ENCODE measurements at places on chromosomes 1 and 21.

GRCh38 chr1:230382001-230382491, 44.1 kb downstream of the PGBD5 start:
- no peak for DNase-seq

DNA sequence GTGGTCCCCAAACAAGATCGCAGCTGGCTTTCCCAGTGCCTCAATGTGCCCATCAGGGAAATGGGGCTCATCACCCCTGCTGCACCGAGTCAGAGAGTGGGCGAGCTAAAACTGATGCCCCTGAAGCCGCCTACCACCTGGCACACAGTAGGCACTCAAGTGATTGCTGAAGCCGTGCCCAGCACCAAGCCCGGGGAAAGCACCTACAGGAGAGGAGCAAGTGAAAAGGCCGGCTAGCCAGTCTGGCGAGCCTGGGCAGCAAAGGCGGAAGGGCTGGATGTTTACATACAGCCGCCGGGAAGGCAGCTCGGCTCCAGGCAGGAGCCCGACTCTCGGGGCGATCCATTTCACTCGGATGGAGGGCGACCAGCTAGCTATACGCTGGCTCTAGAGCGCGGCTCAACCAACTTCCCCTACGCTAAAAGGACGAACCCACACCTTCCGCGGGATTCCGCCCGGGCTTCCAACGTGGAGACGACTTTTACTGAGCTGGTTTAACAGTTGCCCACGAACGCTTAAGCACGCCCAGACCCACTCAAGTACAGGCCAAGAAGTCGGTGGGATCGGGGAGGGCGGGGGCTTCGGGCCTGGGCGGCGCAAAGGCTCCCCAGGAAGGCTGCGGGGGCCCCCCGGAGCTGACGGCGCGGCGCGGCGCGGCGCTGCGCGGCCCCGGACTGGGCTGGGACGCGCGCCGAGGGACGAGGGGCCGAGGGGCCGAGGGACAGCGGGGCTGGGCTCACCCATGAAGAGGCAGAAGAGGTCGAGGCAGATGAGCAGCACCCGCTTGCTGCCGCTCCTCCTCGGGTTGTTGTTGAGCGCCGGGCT, 1.0 kb downstream of the PLPP3 start:
- no peak for DNase-seq

- DNase-seq = no peak
Observed at GRCh38 chr1:8814865-8815264, 2.6 kb downstream of the RERE start.

- DNase-seq = no peak
Observed at GRCh38 chr1:204283711-204284651, 70.2 kb upstream of the GOLT1A start.

GRCh38 chr1:230320804-230321203, 105.3 kb downstream of the PGBD5 start:
- DNase-seq = no peak

GRCh38 chr1:228150120-228150460, 360 bp downstream of the GJC2 start:
- no peak for DNase-seq

GRCh38 chr1:109627692-109628399, 8.2 kb downstream of the AMPD2 start:
- no peak for DNase-seq

DNA sequence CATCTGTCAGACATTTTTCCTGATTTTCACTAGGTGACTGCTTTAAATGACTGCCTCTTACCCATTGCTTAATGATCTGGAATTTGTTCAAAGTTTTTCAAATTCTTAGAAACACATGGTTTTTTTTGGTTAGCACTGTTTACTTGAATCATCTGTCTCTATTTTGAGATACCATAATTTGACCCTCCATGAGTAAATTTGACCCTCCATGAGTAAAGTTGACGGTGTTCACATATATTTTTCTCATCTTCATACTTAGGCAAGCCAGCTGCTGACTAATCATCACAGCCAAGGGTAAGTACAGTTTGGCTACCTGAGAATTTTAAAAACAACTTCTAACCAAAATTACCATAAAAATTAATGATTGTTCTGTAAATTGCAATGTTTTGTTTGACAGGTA, 586.5 kb downstream of the PTBP2 start:
- DNase-seq = no peak

DNA sequence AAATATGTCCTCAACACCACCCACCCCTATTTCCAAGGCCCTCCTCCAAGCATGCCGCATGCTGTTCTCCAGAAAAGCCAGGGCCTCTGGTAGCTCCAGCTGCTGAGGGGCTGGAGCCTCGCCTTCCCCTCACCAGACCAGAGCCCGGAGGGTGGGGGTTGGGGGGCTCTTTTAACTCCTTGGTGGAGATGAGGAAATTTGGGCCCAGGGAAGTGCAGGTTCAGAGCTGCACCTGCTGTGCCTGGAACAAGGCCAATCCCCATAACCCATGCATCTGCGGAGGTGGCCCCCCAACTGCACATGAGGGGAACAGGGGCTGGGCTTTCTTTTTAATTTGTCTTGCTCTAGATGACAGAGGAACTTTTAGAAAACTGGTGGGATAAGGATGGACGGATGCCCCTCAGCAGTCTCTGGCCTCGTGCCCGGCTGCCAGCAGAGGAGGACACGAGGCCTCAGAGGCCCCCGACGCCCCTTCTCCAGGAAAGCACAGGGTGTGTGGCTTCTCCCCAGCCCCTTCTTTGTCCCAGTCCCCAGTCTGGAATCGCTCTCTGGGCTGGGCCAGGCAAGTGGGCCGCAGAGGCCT, 550 bp upstream of the SELENON start:
- DNase-seq = no peak

- no peak for DNase-seq
Observed at GRCh38 chr1:208534979-208535378, 290.8 kb upstream of the PLXNA2 start.

GRCh38 chr1:204266504-204267034, 52.8 kb upstream of the GOLT1A start:
- DNase-seq = no peak

- no peak for DNase-seq
Observed at GRCh38 chr1:31476891-31477846, 64.2 kb downstream of the SERINC2 start.

DNA sequence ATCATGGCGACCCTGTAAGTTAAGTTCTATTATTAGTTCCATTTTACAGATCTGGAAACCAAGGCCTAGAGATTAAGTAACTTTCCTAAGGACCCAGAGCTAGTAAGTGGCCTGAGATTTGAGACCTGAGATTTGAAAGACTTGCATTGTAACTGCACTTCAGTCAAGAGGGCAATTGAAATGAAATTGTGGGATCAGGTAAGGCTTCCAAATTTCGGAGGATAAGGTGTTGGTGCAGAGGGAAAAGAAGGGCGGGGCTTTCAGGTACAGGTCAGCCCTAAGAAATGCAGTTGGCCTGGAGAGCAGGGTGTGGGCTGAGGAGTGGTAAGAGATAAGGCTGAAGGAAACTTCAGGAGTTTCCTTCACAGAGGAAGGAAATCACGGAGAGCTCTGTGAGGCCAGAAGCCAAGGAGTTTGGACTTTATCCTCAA, 51.1 kb downstream of the SLC16A1 start:
- no peak for DNase-seq

DNA sequence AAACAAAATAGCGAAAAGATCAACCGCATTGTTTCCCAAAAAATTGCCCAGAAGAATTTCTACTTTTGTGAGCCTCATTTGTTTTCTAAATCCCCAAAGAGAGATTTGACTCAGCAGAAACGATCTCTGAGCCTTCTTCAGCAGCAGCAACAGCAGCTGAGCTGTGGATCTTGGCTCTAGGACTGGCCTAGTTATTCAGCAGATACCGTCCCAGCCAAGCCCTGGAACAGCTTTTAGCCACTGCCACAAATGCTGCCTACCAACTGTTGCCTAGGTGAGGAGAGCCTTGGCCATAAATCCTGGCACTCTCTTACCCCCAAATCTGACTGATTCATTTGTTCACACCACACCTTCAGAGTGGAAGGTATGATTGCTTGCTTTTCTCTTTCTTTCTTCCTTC, 320.1 kb downstream of the TGFB2 start:
- no peak for DNase-seq

DNA sequence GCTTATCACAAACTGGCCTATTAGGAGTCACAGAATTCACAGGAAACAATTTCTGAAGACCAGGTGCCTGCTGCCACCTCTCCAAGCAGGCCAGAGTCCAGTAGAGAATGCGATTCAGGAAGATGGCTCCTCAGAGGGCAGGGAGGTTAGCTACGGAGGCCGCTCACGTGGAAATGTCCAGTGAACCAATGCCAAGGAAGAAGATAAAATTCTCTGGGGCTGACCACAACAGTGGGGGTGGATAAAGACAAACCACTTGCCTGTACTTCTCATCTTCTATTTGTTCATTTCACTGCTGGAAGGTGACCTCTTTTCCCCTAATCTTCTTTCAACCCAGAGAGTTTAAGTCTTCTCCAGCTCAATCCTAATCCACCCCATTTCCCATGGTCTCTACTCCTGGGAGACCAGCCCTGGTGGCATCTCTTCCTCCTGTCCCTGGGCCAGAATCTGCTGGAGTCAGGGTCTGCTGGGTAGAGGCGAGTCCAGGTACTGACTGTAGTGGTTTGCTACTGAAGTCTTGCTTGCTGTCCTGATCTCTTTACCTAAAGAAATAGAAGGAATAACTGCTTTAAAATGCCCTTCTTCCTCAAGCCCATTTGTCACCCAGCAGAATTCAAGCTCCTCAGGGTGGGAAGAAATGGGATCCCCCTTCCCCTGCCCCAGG, 3.2 kb downstream of the PSRC1 start:
- DNase-seq = no peak

DNA sequence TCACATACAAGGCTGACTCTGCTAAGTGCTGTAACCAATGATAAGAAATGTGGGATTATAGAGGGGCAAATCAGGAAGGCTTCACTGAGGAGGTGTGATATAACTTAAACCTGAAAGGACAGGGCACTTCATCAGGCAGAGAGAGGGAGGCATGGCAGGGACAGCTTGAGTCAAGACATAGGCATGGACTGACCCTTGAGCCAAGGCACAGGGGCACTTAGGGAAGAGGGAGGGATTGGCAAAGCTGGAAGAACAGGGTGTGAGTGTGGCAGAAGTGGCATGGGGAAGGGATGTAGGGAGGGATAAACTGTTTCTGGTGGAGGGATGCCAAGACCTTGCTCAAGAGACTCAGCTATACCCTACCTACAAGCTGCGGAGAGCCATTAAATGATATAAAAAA, 81.3 kb downstream of the PLXNA2 start:
- DNase-seq = no peak

- no peak for DNase-seq
Observed at GRCh38 chr1:3359351-3359750, 95.1 kb upstream of the ARHGEF16 start.

- DNase-seq = no peak
Observed at GRCh38 chr1:48031676-48032075, 34.5 kb upstream of the TRABD2B start.

DNA sequence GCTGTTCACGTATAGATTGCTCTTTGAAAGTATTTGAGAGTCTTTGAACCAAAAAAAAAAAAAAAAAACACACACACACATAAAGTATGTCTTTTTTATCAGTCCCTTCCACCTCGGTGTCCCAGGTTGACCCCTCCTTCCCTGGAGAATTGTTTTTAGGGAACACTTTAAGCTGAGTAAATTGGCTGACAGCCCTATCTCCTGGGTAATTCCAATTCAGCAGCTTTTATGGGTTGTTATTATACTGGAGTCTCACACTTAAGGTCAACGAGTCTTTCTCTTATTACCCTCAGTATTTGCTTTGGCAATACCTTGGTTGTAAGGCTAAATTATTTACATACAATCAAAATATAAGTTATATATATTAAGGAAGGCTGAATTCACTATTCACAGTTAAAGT, 69.4 kb downstream of the SLC30A10 start:
- no peak for DNase-seq

- DNase-seq = no peak
Observed at GRCh38 chr1:162210196-162210595, 140.7 kb downstream of the NOS1AP start.

GRCh38 chr1:230588323-230588746, 53.9 kb upstream of the COG2 start:
- DNase-seq = no peak

DNA sequence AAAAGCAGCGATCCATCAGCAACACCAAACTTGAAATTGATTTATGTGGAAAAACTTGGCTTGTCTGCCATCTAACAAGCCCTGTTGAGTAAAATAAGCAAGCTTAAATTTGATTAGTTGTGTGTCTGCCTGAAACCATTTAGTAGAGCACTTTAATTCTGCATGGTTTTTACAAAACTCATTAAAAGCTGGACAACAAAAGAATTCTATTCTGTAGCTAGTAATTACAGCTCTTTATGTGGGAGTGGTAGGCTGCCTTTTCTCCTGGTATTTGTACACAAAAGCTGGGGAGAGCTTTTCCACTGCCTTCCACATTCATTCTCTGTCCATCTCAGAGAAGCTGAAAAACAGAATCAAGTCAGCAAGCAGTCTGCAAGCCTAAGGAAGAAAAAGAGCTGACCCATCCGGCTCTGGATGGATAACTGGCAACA, 1.7 kb downstream of the ETS2 start:
- DNase-seq = no peak

DNA sequence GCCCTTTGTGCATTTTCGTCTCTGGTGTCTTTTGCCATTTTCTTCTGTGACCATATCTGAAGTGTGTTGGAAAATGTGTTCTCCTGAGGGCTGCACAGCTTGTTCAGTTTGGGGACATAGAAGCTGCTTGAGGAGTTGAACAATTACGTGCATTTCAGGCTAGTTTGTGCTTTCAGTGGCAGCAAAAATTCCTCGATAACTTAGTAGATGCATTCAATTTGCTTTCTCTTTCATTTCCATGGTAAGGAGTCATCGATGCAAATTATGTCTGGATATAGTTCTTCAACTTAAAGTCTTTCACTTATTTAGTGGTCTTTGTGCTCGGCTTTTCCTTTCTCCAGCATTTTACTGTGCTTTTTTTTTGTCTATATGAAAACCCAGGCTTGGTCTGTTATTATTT, 441.5 kb downstream of the PLA2G4A start:
- no peak for DNase-seq

- peak; percentile 7 for DNase-seq
Observed at GRCh38 chr21:41612674-41613532, 104.9 kb upstream of the TMPRSS2 start.

DNA sequence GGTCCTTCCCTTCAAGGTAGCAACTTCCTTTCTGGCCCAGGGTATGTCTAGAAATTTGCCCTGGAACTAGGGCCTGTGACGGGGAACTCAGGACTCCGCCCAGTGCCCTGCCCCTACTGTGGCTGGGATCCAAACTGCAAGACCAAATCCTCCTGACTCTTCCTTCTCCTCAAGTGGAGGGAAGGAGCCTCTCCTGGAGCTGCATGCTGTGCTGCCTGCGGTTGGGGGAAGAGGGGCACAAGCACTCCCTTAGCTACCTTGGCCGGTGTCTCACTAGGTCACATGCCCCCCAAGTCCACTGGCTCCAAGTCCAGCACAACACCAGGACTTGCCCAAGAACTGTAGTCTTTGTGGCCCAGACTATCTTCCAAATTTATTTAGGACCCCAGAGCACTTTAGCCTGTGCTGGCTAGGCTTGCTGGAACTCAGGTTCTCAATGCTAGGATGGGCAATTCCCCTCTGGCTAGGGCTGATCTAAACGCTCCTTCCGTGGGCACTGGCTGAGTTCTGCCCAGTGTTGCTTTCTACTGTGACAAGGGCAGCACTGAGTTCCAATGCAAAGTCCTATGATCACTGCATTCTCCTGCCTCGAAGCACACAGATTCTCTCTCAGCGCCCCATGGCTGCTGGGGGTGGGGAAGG, 12.2 kb downstream of the ADSS2 start:
- DNase-seq = no peak

Measured in activated T-cell treated with anti-CD3 and anti-CD28 coated beads for 24 hours (primary cell).